ENCODE measurements at places on chromosomes 1 and 21.

- H3K4me1 ChIP-seq = peaks cover 50% of the 10 kb centered on the region
- H3K27ac ChIP-seq = no peak overlapping the region
- no peaks in the 10 kb centered on the region for H3K27me3 ChIP-seq
- no peak overlapping the region for H3K4me3 ChIP-seq
- DNase-seq = no peak
These were observed 13.4 kb downstream of the SH2D2A start for GRCh38 chr1:156803086-156803851.

- DNase-seq = no peak
- no peak overlapping the region for H3K27ac ChIP-seq
- no peaks in the 10 kb centered on the region for H3K36me3 ChIP-seq
- H3K4me3 ChIP-seq = no peak overlapping the region
These were observed 36.2 kb upstream of the LYST start for GRCh38 chr1:235902677-235903542.

DNA sequence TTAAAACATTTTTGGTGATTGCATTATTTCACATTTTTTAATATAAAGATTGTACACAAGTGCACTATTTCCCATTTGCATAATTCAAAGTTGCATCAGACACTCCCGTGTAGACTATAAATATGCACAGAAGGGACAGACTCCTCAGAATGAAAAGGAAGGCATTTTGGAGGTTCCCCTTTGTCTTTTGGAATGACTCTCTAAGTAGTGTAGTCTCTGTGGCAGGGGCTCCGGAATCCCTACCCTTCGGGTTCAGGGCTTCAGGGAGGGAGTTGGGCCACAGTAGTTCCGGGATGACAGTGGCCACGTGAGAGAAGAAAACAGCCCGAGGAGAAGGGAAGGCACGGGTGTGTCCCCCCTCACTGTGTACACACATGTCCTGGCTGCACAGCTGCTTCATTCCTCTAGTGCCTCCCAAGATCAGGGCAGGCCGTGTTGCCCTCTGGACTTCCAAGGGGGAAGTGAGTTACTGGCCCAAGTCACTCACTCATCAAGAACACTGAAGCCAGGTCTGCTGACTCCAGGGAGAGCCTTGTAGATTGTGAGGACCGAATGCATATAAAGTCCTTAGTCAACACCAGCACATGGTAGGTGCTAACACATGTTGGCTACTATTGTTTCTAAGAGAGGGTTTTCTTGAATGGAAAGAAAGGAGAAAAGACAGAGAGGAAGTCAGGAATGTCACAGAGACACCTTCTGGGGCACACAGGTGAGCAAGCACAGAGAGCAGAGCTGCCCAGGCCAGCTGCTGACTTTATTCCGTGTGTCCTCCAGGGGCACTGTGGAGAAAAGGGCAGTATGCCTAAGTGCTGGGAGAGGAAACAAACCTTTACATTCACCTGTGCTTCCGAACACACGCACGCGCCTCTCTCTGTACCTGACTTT, 39.8 kb downstream of the LHX4 start:
- DNase-seq = peak; percentile 61
- H3K27me3 ChIP-seq = no peaks in the 10 kb centered on the region
- H3K27ac ChIP-seq = no peak overlapping the region
- no peaks in the 10 kb centered on the region for H3K4me1 ChIP-seq

- no peaks in the 10 kb centered on the region for H3K36me3 ChIP-seq
- H3K27ac ChIP-seq = no peak overlapping the region
- DNase-seq = no peak
- no peaks in the 10 kb centered on the region for H3K4me1 ChIP-seq
- H3K27me3 ChIP-seq = no peaks in the 10 kb centered on the region
- H3K4me3 ChIP-seq = no peak overlapping the region
These were observed 130.6 kb upstream of the BRINP3 start for GRCh38 chr1:190608282-190608681.

DNA sequence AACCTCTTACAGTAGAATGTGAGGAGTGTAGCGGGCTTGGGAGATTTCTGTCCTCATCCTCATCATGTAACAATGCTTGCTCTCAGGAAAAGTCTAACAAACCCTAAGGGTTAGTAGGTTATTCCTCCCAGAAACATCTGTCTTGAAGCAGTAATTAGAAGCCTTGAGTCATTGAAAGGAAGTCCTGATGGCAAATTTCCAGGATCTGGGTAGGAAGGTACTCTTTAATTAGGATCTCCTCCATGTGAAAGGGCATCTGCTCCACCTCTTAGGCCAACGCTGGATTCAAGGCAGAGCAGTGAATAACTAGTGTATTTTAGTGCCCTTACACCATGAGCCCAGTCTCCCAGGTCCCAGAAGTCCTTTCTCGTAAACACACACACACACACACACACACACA, 106.6 kb upstream of the BARHL2 start:
- H3K27ac ChIP-seq = no peak overlapping the region
- no peaks in the 10 kb centered on the region for H3K27me3 ChIP-seq
- no peaks in the 10 kb centered on the region for H3K36me3 ChIP-seq
- DNase-seq = no peak
- no peak overlapping the region for H3K4me3 ChIP-seq

DNA sequence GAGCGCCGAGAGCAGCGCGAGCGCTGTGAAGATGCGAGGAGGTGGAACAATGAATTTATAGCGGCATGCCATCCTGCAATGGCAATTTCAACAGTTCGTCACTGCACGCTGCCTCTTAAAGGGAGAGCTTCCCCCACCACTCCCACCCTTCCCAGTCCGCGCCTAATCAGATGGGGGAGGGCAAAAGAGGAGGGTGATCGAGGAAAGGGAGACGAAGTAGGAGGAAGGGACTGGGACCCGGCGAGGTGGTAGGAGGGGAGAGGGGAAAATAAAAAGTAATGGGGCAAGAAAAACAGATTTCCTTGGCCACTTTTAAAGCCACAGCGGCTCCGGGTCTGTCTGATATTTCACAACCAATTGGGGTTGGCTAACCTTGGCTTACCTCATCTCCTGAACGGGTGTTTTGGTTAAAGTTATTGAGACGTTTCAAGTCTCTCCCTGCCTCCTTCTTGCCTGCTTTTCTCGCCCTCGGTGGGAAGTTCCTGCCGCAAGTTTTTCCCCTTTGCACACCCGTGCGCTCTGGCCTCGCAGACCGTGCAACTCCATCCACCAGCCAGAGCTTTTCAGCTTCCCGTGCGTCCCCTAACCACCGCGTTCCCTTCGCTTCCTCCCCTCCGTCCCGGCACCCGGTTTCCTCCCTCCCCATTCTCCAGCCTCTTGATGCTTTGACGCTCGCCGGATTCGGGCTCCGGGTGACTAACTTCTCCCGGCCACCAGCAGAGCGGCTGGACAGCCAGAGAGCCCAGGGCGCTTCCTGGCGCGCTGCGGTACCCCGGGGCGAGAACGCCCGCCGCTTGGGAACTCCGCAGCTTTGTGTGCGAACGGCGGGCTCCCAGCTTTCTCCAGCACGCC, at the start of gene ADAMTS5:
Gene ADAMTS5 (minus strand): TSS at position 27 of the 852 bp plus-strand sequence. CDS start 697 bp downstream, outside the sequence.
- H3K27ac ChIP-seq = peak within 1 kb of the TSS; percentile 73
- peak within 1 kb of the TSS; percentile 74 for H3K4me3 ChIP-seq
- H3K36me3 ChIP-seq = no peaks in the 10 kb centered on the region
- H3K27me3 ChIP-seq = no peaks in the 10 kb centered on the region
- peaks cover 20% of the 10 kb centered on the region for H3K4me1 ChIP-seq

- no peak overlapping the region for H3K27ac ChIP-seq
- DNase-seq = no peak
- H3K4me3 ChIP-seq = no peak overlapping the region
- peaks cover 85% of the 10 kb centered on the region for H3K4me1 ChIP-seq
These were observed 7.3 kb downstream of the EDEM3 start for GRCh38 chr1:184747089-184747955.
